ENCODE measurements at places on chromosomes 6 and 20.

DNA sequence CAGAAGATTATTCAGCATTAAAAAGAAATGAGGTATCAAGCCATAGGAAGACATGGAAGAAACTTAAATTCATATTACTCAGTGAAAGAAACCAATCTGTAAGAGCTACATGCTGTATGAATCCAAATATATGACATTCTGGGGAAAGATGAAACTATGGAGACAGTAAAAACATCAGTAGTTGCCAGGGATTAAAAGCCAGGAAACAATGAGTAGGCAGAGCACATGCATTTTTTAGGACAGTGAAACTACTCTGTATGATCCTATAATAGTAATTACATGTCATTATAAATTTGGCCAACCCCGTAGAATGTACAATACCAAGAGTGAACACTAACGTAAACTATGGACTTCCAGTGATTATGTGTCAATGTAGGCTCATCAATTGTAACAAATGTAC, 92.8 kb upstream of the RNF217 start:
- no peak for DNase-seq

GRCh38 chr6:33735216-33735615, 11.5 kb downstream of the IP6K3 start:
- DNase-seq, result no peak

GRCh38 chr6:50864601-50865000, 45.9 kb downstream of the TFAP2B start:
- no peak for DNase-seq

DNA sequence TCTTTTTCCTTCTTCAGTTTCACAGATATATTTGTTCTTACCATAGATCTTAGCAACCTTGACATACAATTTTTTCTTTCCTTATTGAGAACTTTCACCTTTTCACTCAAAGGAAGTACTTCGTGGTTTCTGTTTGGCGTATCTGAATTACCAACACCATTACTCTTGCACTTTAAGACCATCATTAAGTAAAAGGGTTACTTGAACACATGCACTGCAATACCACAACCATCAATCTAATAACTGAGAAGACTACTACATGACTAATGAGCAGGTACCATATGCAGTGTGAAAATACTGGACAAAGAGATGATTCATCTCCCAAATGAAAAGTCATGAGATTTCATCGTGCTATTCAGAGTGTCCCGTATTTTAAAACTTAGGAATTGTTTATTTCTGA, 21.7 kb upstream of the SENP6 start:
- DNase-seq, result no peak

GRCh38 chr6:159004592-159004991, 4.6 kb upstream of the RSPH3 start:
- no peak for DNase-seq

GRCh38 chr6:47633141-47633540, 65.2 kb upstream of the ADGRF4 start:
- DNase-seq, result no peak

GRCh38 chr6:4726645-4727044, 49.6 kb upstream of the CDYL start:
- no peak for DNase-seq

DNA sequence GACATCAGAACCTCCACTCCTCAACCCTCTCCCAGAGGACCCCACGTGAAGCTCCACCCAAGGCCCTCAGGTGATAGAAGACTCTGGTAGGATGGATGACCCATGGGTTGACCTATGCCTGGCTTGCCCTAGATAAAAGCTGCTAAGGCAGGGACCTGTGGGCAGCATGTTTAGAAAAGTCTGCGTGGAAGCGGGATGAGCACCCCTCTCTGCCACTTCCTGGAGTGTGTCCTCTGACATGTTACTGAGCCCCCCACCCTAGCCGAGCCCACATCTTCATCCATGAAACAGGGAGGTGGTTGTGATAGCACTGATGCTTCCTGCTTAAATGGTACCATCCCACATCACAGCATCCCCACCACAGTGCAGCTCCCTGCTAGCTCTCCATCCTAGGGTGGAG, 21.8 kb downstream of the MOCS1 start:
- DNase-seq, result no peak

- no peak for DNase-seq
These were observed 47.9 kb upstream of the LIN28B start for GRCh38 chr6:104908888-104909525.

DNA sequence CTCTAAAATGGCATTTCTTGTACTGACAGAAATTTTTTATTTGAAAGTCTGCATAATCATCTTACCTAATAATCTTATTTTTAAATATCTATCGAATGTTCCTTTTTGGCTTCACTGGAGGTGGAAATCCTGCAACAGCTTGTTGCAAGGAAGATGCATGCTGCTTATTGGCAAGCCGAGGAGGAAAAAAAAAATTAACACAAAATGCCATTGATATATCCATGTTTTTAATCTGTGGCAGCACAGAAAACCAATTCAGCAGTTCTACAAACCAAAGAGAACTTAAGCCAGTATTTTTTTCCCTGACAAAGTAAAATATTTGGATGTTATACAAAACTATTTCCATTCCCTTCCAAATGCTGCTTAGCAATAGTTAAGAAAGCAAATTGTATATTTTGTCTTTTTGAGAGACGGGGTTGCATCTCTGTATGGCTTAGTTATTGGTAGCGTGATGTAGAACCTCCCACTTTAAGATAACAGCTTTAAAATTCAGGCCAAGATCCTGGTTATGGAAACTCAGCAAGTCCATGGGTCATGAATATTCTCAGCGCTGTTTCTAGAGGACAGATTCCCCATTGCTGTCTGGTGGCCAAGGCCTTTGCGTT, 231.4 kb downstream of the TMEM242 start:
- DNase-seq, result no peak

DNA sequence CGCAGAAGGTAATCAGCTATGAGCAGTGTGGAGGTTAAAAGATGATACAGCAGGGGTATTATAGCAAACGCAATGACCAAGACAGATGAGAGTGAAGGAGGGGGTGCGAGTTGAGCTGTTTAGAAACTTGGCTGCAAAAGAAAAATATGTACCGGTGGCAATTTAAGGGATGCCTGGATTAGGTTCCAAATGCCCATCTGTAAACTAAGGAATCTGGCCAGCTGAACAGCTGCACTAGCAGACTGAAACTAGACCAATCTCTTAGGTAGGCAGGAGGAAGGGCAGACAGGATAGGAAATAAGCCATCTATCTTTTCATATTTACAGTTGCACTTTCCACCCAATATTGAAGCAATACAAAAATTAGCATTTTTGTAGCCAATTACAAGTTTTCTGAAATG, 407.6 kb downstream of the HTR1B start:
- DNase-seq, result no peak

DNA sequence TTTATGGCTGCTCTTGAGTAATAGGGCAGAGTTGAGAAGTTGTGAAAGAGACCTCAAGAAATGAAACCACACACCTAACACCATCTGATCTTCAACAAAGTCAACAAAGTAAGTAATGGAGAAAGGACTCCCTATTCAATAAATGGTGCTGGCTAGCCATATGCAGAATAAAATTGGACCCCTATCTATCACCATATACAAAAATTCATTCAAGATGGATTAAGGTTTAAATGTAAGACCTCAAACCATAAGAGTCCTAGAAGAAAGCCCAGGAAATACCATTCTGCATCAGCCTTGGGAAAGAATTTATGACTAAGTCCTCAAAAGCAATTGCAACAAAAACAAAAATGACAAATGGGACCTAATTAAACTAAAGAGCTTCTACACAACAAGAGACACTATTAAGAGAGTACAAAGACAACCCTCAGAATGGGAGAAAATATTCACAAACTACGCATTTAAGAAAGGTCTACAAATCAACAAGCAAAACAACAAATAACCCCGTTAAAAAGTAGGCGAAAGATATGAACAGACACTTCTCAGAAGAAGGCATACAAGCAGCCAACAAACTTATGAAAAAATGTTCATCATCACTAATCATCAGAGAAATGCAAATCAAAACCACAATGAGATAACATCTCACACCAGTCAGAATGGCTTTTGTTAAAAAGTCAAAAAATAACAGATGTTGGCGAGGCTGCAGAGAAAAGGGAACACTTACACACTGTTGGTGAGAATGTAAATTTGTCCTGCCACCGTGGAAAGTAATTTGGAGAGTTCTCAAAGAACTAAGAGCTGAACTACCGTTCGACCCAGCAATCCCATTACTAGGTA, 4.0 kb downstream of the MAP3K5 start:
- no peak for DNase-seq

DNA sequence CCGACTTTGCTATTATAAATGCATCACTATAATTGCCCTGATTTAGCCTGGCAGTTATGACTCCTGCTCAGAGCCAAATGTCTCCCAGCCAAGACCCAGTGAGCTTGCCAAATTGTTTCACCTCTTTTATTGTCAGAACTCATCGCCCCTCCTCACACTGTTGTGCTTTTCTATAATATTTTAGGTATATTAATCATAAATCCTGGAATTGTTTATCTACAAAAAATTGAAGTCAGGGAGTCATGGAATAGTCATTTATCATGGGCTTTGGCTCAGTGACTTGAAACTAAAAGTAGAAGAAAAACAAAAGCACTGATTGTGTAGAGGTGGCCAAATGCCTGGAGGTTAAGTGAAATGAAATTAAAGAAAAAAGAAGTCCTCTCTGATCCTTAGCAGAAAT, 85.6 kb downstream of the PFDN4 start:
- no peak for DNase-seq

GRCh38 chr20:63847237-63848002, 13.9 kb upstream of the ABHD16B start:
- no peak for DNase-seq

GRCh38 chr6:28906669-28907068, 17.1 kb downstream of the TRIM27 start:
- no peak for DNase-seq

- DNase-seq, result no peak
These were observed 15.4 kb upstream of the PAQR8 start for GRCh38 chr6:52346503-52346902.

DNA sequence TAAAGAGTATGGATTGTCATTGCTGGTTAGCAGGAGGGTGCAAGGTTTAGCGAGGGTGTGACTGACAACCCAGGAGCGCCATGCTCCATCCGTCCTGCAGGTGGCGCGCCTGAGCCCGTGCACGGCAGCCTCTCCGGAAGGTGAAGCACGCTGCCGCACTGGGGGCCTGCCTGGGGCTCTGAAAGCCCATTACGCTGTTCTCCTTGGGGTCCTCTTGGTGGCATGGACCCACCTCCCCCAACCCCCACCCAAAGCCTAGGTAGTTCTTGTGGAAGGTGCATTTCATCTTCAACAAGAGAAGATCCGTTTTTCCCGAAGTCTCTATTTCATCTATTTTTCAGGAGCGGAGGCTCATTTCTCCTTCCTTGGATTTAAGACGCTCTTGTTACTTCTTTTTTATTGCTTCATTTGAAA, 197.4 kb upstream of the KCNG1 start:
- no peak for DNase-seq

- DNase-seq, result no peak
These were observed 8.0 kb upstream of the IER3 start for GRCh38 chr6:30752157-30752927.

- DNase-seq, result no peak
These were observed 31.0 kb upstream of the CTAGE9 start for GRCh38 chr6:131741688-131742393.

- peak; percentile 91 for DNase-seq
These were observed 4.0 kb upstream of the ZMYND8 start for GRCh38 chr20:47360297-47361056.

DNA sequence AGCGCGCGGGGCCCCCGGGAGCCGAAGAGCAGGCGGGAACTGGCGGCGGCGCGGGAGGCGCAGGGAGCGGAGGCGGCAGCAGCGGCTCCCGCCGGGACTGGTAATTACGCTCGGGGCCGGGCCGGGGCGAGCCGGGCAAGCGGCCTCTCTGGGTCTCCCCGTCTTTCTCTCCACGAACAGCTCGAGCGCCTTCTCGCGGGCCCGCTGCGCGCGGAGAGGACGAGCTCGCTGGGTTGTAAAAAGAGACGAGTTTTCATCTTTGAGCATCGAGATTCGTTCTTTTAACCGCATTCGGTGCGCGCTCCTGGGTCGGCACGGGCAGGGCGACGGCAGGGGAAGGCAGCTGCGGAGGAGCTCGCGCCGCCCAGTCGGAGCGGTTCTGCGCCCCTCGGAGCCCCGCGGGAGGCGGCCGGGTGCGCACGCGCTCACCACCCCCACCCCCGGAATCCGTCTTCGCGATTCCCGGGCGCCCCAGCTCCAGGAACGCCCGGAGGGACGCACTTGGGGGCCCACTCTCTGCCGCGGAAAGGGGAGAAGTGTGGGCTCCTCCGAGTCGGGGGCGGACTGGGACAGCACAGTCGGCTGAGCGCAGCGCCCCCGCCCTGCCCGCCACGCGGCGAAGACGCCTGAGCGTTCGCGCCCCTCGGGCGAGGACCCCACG, 38.0 kb downstream of the YTHDF1 start:
- DNase-seq, result no peak

GRCh38 chr6:157107915-157108651, 215.2 kb downstream of the TMEM242 start:
- peak; percentile 51 for DNase-seq

- no peak for DNase-seq
These were observed 59.5 kb upstream of the TGM3 start for GRCh38 chr20:2236256-2236655.

- DNase-seq, result no peak
These were observed 4.2 kb downstream of the PHIP start for GRCh38 chr6:79073888-79074287.

- DNase-seq, result peak; percentile 11
These were observed 68.5 kb downstream of the ELOVL5 start for GRCh38 chr6:53280207-53280606.

DNA sequence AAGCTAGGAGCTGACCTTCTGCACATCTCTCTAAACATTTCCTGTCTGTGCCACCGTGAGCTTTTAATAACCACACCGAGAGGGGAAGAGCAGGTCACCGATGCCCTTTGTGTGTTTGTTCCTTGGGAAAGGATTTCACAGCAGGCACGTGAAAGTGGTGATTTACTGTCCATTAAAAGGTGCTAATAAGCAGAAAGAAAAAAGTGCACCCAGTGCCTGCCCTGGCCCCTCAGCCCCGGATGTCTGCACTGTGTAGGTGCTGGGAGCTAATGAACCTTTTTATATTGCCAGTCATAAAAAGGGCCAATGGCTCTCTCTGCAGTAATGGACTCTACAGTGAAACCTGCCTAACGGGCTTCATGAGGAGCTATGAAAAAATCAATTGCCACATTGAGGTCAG, 312.6 kb downstream of the C6orf118 start:
- no peak for DNase-seq

- no peak for DNase-seq
These were observed 10.8 kb upstream of the EYA2 start for GRCh38 chr20:46883892-46884291.

DNA sequence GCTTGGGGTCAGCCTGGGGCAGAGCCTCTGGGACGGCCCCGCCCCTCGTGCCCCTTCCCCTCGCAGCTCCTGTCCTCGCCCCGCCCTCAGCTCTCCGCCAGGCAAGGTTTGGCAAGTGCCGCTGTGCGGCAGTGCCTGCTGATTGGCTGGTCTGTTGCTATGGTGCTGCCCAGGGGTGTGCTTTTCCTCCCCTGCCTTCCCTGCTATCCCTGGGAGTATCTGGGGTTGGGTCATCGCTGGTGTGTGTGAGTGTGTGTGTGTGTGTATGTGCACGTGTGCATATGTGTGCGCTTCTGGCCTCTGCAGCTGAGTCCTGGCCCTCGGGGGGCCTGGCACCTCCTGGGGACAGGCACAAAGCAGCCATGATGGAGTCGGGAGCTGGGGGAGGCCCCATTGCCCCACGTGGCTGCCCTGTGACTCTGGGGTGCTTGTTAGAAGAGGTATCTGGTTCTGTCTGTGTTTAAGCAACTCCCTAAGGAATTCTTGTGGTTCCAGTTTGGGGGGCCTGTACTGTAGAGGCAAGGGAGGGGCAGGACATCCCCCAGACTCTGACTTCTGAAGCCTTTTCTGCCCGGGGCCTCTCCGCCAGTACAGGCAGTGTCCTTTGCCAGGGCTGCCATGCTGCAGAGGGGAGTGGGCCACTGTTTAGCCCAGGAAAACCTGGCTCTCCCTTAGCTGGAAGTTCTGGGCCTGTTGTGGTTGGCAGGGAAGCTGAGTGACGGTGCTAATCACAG, 6.9 kb downstream of the RTEL1 start:
- DNase-seq, result no peak

Measured in NCI-H345 (cell line).